ENCODE measurements at places on chromosomes 3 and 15.

DNA sequence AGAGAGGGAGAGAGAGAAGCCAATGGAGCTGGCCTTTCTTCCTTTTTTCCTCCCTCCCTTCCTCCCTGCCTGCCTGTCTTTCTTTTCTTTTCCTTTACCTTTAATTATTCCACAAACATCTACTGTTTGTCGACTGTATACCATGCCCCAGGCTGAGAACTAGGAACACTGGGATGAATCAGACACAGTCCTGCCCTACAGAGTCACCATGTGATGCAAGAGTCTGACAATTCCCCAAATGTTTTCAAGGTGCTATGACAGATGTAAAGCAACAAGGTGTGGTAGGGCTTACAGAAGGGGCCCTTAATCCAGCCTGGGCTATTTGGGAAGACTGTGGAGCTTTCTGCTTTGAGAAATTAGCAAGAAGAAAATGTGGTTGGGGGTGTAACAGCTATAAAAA lies 4.0 kb upstream of the SPSB4 start:
- DNase-seq: no peak

- no peak for DNase-seq
These were observed 51.0 kb upstream of the RAP2B start for GRCh38 chr3:153111016-153111415.

GRCh38 chr3:11022115-11022514 lies 29.6 kb downstream of the SLC6A1 start:
- DNase-seq: no peak

- DNase-seq: peak; percentile 33
These were observed 4.6 kb upstream of the ALCAM start for GRCh38 chr3:105362021-105362665.

DNA sequence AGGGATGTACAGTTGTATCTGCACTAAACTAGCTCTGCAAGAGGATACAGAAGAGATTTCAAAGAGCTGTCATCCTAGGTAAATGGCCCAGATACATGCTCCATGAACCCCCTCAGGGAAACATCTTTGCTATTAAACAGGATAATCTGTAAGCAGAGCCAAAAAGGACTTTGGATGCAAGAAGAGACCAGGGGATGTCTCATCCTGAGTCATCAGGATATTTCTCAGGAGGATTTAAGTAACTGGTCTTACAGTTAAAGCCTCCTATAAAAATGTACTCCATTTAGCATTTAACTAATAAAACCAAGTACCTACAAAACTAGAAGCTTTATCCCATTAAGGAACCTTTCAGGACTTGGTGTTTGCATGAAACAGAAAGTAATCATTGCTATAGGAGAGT lies 48.2 kb upstream of the PHLDB2 start:
- DNase-seq: peak; percentile 94

DNA sequence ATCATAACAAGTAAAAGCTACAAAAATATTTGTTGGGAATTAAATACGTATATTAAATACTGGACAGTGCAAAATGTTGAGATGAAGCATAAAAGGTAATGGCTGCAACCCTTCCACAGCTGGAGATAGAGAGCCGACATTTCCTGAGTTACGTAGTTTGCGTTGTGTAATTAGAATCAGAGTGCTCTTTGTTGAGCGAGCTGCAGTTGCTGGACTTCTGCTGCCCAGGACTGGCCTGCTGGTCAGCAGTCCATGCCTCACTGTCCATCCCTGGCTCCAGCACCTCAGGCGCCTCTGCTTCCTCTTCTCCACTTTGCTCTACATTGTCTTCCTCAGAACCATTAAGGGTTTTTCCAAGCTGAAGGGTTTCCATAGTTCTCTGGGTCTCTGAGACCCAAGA lies 28.4 kb upstream of the SHC4 start:
- no peak for DNase-seq

DNA sequence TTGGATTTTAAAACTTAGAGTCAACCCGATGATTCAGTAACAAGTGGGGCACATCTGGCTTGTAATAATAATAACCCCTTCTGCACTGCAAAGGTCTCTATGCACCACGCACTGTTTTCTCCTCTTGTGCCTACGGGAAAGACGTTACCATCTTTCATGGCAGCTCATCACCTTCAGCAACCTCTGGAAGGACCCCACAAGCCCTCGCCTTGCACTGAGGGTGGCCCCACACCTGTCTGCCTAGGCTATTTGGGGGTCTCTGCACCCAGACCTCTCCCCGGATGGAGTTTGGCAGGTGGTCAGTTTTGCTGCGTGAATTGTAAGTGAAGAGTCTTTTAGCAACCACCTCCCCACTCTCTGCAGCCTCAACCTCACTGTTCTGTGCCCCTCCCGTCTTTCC lies 138.6 kb upstream of the MEF2A start:
- DNase-seq: no peak

DNA sequence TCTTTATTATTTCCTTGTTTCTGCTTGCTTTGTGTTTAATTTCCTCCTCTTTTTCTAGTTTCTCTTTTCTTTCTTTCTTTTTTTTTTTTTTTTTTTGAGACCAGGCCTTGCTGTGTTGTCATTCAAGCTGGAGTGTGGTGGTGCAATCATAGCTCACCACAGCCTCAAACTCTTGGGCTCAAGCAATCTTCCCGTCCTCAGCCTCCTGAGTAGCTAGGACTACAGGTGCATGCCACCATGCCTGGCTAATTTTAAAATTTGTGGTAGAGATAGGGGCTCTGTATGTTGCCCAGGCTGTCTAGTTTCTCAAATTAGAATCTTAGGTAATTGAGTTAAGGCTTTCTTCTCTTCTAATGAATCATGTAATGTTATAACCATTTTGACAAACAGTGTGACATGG lies 22.4 kb downstream of the SLMAP start:
- no peak for DNase-seq

GRCh38 chr3:38346587-38347410 lies at the start of gene XYLB:
Gene XYLB (plus strand): TSS chr3:38346785. CDS start chr3:38346869, 84 bp downstream.
- peak; percentile 87 for DNase-seq

GRCh38 chr3:124383846-124384466 lies 346.3 kb upstream of the UMPS start:
- DNase-seq: no peak

GRCh38 chr15:85838655-85839054 lies 43.9 kb upstream of the KLHL25 start:
- no peak for DNase-seq

DNA sequence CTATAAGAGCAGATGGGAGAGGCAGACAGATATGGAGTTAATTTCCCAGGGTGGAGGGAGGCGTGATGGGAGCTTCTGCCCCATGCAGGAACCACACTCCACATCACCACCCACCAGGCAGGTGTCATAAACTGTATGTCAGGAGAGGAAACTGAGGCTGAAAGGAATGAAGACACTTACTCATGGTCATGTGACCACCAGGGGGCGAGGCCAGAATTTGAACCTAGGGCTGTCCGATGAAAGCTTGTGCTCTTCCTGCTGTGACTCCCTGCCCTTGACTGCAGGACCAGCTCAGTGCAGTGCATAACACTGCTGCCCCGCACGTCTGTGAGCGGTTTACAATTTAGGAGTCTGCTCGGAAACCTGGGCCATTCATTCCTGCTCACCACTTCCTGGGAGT lies 28.8 kb downstream of the NUP210 start:
- DNase-seq: no peak

- no peak for DNase-seq
These were observed 48.3 kb downstream of the GNB4 start for GRCh38 chr3:179402963-179403362.

DNA sequence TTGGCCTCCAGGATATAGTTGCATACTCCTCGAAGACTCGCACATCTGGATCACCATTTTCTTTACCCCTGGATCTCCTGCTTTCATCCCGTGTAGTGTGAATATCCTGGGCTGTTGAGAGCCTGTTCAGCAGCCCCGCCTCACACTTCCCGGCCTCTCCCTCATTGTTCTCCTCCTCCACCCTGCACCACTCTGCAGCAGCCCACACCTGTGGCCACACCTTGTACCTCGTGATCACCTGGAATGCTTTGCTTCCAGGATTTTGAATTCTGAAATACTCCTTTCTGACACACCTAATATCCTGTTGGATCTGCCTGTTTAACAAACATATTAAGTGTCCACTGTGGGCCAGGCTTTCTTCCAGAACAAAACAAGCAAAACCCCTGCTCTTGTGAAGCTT lies 14.4 kb downstream of the ABHD17C start:
- no peak for DNase-seq

GRCh38 chr3:23740517-23740965 lies 65.2 kb upstream of the UBE2E1 start:
- DNase-seq: peak; percentile 60

GRCh38 chr3:113151461-113152031 lies 59.8 kb upstream of the BOC start:
- DNase-seq: no peak

GRCh38 chr3:109432833-109433232 lies 95.5 kb upstream of the DPPA4 start:
- no peak for DNase-seq

DNA sequence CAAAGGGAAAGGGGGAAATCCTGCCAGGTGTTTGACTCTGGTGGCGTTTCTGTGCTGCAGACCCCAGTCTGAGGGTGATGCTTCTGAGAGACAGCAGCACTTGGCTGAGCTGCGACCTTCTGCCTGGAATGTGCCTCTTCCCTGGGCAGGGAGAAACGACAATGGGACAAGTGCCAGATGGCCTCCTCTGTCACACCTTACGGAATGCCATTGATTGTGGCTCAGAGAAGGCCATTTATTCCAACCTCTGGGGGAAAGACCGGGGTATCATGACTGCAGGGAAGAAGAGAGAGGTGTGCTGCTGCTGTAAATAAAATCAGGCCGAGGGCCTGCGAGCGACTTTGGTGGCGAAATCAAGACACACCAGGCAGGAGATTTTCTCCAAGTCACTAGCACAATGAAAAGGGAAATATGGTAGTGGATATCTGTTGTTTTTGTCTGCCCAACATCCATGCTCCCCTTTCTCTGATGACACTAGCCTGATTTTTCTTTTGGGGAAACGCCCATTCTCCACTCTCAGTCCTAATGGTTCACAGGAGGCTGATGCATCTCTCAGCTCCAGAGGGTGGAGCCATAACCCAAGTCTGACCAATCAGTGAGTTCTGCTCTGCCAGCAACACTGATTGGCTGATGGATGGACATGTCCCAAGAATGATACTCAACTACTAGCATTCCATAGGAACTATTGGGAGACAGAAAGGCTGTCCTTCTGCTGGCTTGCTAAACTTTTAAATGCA lies 336.1 kb downstream of the FOXP1 start:
- DNase-seq: peak; percentile 57

DNA sequence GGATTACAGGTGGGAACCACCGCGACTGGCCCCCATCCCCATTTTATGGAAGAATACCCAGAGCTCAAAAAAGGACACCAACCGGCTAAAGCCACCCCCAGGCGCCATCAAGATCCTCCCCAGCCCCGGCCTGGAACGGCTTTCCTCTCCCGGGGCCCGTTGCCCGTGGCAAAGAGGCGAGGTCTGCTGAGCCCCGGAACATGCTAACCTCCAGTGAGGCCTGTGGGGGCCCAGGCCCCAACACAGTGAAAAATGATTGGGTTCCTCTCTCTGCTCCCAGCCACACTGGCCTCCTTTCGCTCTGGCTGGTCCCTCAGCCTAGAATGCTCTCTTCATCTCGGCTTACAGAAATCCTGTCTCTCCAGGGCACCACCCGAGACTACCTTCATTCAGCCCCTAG lies 46.5 kb upstream of the SMAD6 start:
- DNase-seq: no peak

GRCh38 chr15:29613951-29614382 lies 208.3 kb downstream of the TJP1 start:
- peak; percentile 76 for DNase-seq

- DNase-seq: peak; percentile 84
These were observed 116.1 kb upstream of the IL12A start for GRCh38 chr3:159872374-159873109.

DNA sequence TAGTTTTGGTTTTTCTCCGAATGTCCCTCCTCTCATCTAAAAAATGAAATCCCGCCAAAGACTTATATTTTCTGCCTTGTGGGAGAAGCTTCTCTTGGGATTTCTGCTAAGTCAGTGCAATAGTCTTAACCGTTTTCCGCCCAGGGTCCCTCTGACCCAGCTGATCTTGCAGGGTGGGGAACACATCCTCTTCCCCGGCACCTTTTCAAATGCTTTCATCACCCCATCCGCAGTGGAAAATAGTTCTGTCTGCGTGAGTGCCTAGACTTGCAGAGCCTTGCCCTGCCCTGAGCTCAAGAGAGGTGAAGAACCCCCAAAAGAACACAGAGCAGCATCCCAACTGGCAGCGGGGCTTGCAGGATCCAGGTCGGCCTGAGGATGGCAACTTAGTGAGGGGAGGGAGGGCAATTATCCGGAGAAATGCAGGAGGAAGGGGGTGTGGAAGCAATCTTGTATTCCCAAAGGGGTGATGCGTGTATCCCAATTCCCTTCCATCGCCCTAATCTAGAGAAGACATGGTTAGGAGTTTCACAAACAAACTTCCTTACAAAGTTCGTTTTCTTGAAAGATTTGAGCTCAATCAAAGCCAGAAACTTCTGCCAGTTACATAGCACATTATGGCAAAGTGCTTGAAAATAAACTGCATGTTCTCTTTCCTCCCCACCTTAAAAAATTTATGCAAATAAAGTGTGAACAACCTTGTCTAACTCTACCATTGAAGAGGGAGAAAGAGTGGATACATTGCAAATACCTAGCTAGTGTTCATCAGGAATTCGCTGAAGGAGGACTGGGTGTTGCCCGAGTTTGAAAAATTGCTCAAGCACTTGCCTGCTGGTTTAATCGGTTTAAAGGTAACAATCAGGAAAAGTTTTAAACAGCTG lies 79.9 kb downstream of the NR2F2 start:
- DNase-seq: no peak

GRCh38 chr3:10391391-10391790 lies 70.5 kb upstream of the SEC13 start:
- no peak for DNase-seq

- DNase-seq: no peak
These were observed 103.1 kb upstream of the UNC13C start for GRCh38 chr15:53875139-53875538.

- DNase-seq: peak; percentile 17
These were observed 832 bp downstream of the NR2E3 start for GRCh38 chr15:71811036-71811736.

DNA sequence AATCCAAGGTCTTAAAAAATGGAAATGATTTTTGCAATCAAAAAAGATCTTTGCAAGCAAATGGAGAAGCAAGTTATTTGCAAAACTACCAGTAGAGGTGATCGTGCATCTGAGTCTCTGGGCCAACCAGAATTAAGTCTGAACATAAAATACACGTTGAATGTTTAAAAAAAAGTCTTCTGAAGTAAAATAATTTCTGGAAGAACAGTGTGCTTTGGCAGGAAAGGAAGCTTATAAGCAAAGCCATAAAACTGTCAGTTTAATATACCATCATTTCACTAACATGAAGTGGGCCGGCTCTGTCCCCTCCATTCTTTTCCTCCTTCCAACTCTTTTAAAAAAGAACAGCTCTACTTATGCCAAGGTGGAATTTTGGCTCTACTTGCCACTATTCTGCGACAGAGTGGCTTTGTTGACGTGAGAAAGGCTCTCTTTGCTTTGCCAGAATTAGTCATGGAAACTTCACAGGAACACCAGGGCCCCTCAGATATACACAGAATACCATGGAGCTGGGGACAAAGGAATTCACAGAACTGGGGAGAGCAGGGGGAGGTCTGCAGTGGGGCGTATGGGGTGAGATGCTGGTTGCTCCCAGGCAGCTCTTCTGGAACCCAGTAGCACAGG lies 29.8 kb downstream of the FSTL1 start:
- peak; percentile 15 for DNase-seq

All from RPMI7951 (cell line).